ENCODE measurements at places on chromosomes 5 and 9.

- peak; percentile 70 for DNase-seq
Observed at GRCh38 chr9:87862536-87863268, 20.0 kb upstream of the SPATA31E1 start.

DNA sequence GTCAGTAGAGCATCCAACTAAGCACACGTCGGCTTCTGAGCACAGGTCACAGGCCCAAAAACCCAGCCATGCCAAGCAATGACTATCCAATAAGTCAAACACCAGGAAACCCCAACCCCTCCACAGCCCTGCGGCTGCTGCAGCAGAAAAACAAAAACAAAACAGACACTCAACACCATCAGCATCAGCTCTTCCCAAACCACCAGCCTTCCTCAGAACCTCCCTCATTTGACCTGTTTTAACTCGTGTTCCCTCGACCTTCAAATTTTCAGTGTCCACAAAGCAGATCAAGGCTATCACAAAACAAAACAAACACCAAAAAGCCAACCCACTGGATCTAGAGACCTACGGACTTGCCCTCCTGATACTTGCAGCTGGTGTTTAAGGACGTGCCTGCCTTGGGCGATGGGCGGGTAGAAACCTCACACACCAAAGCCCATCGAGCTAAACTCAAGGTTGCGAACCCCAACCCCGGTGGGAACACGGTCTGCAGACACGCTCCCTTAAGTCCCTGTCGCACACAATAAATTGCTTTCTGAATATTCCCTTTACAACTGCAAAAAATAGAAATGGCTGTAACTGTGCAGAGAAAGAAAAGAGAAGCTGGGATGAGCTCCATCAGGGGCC is 247.1 kb upstream of the ANKRD55 start:
- DNase-seq = peak; percentile 37

DNA sequence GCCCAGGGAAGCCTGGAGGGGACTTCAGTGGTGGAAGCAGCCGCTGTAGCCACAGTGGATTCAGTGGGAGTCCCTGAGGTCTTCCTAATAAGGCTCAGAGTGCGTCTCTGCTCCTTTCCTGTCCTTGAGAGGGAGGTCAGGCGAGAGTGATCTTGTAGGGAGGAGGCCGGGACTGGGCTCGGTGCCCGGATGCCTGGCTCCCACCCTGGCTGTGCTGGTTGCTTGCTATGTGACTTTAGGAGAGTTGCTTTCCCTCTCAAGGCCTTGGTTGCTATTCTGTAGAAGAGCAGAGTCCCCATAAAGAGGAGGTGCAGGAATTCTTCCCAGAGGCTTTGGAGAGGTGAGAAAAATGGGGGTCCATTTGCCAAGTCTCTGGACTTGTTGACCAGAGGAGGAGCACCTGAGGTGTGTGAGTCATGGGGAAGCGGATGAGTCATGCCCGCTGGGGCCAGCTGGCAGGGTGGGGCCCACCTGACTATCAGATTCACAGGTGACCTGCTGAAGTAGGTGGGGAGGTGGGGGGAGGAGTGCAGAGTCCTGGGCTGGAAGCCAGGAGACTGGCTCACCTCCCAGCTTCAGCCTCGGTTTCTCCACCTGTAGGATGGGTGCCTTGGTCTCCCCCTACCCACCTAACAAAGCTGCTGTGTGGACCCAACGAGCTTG is 13.8 kb downstream of the GSN start:
- DNase-seq = peak; percentile 63

DNA sequence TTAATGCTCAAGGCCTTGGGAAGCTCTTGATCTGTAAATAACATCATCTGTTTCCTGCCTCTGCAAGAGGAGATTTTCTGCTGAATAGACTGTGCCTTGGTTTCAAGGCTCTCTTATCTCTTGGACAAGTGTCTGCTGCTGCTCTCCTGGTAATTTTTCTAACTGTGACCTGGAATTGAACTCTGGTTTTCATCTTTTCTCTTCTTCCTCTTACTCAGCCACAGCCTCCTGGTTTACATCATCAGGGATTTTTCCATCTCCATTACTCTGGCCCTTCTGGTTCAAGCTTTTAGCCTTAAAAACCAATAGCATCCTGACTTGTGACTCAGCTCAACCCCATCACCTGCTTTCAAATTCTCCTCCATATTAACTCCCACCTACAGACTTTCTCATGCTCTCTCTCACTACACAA is 49.6 kb upstream of the ITGA1 start:
- DNase-seq = peak; percentile 78

DNA sequence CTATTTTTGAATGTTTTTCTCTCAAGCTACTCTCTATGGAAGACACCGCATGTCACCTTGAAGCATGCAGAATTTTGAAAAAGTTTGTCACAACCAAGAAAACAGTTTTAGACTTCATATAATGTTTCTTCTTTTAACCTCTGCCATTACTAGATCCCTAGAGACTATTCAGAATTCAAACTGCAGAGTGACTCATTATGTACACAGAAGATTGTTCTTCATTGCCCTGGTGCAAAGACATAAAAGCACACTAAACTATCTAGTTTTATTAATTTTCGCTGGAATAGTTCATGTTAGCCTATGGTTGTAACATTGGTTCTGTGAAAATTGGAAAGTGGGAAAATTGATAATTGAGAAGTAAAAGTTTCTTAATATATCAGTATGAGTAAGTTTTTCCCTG is 18.4 kb downstream of the F2RL2 start:
- DNase-seq = peak; percentile 78

- peak; percentile 91 for DNase-seq
Observed at GRCh38 chr9:116589392-116590354, 97.4 kb upstream of the TRIM32 start.

- DNase-seq = no peak
Observed at GRCh38 chr5:114957384-114957783, 212.3 kb downstream of the TRIM36 start.
